ENCODE measurements at places on chromosomes 2 and 18.

DNA sequence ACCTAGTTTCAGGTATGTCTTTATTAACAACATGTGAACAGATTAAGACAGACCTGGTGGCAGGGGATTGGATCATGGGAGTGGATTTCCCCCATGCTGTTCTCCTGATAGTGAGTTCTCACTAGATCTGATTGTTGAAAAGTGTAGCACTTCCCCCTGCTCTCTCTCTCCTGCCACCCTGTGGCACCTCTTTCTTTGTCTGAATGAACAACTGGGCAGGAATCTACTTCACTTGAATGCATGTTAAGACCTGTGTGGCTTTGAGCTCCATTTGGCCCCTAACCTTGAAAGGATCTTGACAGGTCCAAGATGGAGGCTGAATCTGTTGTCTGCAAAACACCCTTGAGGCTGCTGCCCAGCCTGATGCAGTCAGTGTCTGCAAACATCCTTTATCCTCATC is 194.4 kb downstream of the RNF144A start:
- no peak for DNase-seq

- no peak for DNase-seq
These were observed 1279.9 kb upstream of the NRXN1 start for GRCh38 chr2:52311862-52312261.

GRCh38 chr2:9228088-9228751 is 21.6 kb downstream of the ASAP2 start:
- DNase-seq: no peak

DNA sequence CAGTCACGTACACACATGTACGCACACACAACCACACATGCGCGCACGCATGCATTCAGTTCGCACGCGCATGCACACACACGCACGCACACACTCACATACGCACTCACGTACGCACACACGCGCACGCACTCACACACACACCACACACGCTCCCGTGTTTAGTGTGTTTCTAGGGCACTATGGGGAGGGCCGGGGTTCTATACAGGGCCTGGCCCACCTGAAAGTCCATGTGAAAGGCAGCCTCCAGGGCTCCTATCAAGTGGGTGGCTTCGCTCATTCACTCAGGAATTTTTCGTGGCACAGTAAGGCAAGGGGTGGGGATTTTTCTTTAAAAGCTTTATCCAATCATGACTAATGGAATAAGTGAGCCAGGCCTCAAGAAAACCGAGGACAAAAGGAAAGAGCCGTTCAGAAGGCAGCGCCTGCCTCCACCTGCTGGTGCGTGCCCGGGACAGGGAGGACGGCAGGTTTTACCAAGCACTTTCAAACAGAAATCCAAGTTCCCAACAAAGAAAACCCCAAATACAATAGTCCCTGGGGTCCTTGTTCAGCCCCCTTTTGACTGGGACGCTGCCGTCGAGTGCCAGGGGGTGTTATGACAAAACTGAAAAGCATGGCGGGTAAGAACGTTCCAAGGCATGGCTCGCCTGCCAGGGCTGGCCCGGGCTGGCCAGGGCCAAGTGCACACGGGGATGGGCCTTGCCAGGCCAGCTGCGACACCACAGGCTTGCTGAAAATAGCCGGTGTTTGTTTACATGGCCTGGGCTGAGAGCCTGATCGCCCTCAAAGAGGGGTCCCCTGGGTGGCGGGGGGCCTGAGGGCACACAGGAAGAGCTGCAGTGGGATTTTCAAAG is 110.0 kb downstream of the HDAC4 start:
- DNase-seq: peak; percentile 44

GRCh38 chr18:70491734-70492348 is 203.0 kb downstream of the SOCS6 start:
- DNase-seq: no peak

- no peak for DNase-seq
These were observed 226.3 kb upstream of the SPOPL start for GRCh38 chr2:138275292-138275690.

- DNase-seq: no peak
These were observed 54.3 kb downstream of the GPD2 start for GRCh38 chr2:156490466-156490840.

DNA sequence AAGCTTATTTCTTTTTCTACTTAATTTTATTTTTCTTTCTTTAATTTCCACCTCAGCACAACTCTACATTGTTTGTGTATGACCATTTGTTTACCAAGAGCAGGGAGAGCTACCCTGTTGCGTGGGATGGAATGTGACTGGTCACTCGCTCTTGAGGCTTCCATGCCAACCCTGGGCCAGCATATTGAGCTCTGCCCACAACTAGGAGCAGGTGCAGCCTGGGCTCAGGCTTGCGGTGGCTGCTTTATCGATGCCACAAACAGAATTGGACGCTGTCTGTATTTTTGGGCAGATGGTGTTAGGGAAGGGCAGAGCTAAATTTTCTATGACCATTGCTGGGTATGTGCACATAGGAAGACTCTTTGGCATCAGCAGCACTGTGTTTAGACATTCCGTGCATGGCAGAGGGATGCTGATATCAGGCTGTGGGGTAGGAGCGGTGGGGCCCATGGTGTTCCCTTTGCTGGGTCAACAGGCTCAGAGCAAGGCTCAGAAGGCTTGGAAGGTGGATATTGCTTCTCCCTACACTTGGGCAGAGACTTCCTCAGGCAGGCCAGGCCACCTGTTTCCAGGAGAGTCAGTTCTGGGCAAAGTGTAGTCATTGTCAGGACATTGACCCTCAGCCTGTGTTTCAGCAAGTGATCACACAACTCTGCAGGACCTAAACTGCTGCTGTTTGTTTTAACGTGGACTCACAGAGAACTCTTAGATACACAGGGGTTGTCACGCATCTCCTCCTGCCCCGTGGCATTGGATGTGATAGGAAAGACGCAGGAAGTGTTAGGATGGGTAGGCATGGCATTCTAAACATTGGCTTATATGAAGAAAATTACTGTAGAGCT is 40.2 kb downstream of the TMEM182 start:
- no peak for DNase-seq

All from lower lobe of right lung (tissue), 2 donors.